ENCODE measurements at places on chromosomes 6 and 20. TPM values are rescaled to one million over a fixed set of nuclear protein-coding genes. Genes with fewer than 3 reads are reported as not detected.

SRSF12 gene
- total RNA-seq = 0.10 TPM

MED23 gene
- total RNA-seq = 9.4 TPM

- no peak for DNase-seq
These were observed 23.1 kb downstream of the BNIP5 start for GRCh38 chr6:36313649-36313936.

DNA sequence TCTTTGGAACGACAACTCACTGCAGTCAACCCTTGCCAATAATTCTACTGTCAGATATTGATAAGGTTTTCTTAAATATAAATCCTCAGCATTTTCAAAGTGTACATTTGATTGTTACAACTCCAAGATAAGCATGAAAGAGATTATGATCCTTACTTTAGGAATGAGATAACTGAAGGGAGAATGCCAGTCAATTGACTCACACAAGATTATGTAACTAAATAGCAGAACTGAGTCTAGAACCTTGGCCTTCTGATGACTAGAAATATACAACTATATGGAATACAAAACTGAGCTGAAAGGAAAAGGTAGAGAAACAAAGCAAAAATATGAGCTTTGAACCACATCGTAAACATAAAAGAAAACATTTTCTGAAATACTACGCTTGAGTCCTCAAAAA is 26.9 kb upstream of the STXBP5 start:
- no peak for DNase-seq

OR2J3 gene
- total RNA-seq = not detected
